Left renal pelvis (tissue), 4 donors: ENCODE measurements at places on chromosomes 3 and 15. TPM values are rescaled to one million over a fixed set of nuclear protein-coding genes. Genes with fewer than 3 reads are reported as not detected.

ARHGEF26 gene
- 13.6 TPM for polyA plus RNA-seq

GRCh38 chr15:46732060-46732459 is 985.2 kb upstream of the SEMA6D start:
- DNase-seq: no peak

GRCh38 chr15:94032571-94032970 is 198.8 kb upstream of the MCTP2 start:
- no peak for DNase-seq

CCDC39 gene
- 3.1 TPM for polyA plus RNA-seq

GRCh38 chr15:54277834-54278233 is 299.6 kb downstream of the UNC13C start:
- no peak for DNase-seq

GOLGA6A gene
- not detected for polyA plus RNA-seq

DNA sequence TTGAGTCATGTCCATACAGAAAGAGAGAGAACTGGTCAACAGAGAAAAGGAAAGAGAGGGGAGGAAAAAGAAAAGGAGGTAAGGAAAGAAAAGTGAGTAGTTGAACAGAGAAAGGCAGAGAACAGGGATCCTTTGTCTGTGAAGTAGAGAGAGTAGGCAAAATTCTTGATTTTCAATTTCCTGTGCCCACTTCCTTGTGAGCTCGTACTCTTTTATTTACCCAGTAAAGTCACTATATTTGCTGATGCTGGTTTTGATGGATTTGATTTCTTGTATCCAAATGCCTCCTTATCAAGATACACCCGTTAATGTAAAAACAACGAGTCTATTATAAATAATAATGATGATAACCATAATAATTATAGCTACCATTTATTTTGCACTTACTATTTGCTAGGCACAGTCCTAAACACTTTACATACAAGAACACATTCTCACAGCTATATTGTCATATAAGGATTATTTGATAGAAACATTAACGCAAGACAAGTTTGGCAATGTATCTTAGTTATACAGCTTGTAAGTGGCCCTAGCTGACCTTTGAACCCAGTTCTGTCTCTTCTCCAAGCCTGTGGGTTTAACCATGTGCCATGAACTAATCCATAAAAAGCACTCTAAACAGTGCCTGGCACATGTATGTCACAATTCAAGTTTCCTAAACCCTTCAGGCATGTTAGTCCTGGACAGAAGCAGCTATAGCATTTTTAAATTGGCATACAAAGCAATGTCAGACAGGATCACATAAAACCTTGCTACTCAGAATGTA is 6.7 kb upstream of the P2RY1 start:
- no peak for DNase-seq

- no peak for DNase-seq
Observed at GRCh38 chr3:161731968-161732367, 235.4 kb downstream of the OTOL1 start.

DNAH12 gene
- 0.70 TPM for polyA plus RNA-seq

GRCh38 chr15:89087161-89087829 is 961 bp upstream of the ABHD2 start:
- DNase-seq: no peak

DNA sequence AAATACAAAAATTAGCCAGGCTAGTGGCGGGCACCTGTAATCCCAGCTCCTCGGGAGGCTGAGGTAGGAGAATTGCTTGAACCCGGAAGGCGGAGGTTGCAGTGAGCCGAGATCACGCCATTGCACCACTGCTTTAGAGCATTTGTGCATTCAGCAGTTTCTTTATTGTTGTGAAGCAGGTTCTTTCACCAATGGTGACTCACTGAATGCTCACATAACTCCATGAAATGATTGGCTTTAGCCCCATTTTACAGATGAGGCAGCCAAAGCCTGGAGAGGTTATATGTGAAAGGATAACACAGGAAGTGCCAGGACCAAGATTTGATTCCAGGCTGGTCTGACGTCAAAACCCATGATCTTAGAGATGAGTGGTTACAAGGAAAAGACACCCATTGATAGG is 195.2 kb downstream of the SLCO3A1 start:
- DNase-seq: no peak

- DNase-seq: no peak
Observed at GRCh38 chr3:150433347-150433746, 25.2 kb downstream of the TSC22D2 start.

DNA sequence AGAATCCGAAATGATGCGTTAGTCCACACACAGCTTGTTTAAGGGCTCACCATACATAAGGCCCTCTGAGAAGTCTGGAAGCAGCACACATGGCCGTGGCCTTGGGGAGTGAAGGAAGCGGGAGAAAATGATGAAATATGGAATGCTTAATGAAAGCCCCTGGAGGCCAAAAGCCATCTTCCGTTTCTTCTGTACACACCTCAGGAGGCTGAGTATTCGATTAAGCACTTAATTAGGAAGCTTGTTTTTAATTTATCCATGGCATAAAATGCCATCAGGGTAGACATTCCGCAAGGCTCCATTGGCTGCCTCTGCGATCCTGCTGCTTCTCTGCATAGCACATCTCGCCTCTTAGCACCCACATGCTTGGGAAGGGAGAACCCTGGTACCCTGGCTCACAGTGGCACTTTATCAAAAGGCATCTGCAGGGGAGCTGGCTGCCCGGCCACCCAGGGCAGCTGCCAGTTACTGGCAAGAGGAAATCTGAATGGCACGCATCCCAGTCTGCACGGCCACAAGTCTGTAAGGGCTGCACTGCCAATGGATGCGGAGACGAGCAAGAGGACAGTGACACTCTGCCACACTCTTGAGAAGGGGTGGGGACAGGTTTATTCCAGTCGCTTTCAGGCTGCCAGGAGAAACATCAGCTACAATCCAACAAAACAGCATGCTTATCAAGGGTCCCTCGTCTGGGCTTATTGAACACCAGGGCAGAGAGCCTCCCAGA is 356.2 kb downstream of the OCA2 start:
- DNase-seq: no peak

DGKG gene
- polyA plus RNA-seq: 0.56 TPM

- no peak for DNase-seq
Observed at GRCh38 chr3:66473181-66473580, 27.6 kb downstream of the LRIG1 start.

DNA sequence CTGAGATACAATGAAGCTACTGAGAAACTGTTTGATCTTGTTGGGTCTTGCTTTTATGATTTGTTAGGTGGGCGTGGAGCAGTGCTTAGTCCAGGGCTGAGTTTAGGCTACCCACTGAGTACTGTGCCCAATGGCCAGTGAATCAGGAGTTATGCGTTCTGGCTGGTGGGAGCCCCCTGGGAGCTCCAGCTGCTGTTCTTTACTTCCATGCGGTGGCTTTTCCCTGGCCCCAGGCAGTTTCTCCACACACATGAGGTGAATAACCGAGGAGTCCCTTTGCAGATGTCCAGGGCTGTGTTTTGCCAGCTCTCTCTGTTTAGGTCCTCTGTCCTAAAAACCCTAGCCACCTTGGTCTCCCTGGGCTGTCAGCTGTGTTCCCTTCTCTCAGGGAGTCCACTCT is 106.5 kb downstream of the KLF13 start:
- no peak for DNase-seq

DNA sequence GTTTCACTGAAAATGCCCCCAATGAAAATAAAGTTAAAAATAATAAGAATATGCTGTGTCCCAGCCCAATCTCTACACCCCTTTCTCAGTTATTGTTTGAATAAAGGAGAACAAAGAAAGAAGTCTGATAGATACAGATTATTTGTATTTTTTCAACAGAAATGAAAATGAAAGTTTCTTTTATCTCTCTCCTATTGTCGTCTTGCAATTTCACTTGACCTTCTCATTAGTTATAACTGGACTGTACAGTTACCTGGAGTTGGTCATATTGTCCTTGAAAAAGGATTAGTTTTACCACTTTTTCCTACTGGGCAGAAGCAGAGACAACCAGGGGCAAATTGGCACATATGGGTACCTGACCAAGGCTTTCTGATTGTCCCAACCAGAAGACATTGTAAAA is 440.0 kb downstream of the PDCD6IP start:
- no peak for DNase-seq

- DNase-seq: no peak
Observed at GRCh38 chr15:100645671-100646070, 43.3 kb downstream of the ASB7 start.

GRCh38 chr3:197847866-197848401 is 56.9 kb downstream of the LRCH3 start:
- DNase-seq: no peak

GRCh38 chr3:161392853-161393252 is 21.5 kb upstream of the SPTSSB start:
- no peak for DNase-seq

- no peak for DNase-seq
Observed at GRCh38 chr15:27767918-27768640, 331.0 kb downstream of the OCA2 start.

DNA sequence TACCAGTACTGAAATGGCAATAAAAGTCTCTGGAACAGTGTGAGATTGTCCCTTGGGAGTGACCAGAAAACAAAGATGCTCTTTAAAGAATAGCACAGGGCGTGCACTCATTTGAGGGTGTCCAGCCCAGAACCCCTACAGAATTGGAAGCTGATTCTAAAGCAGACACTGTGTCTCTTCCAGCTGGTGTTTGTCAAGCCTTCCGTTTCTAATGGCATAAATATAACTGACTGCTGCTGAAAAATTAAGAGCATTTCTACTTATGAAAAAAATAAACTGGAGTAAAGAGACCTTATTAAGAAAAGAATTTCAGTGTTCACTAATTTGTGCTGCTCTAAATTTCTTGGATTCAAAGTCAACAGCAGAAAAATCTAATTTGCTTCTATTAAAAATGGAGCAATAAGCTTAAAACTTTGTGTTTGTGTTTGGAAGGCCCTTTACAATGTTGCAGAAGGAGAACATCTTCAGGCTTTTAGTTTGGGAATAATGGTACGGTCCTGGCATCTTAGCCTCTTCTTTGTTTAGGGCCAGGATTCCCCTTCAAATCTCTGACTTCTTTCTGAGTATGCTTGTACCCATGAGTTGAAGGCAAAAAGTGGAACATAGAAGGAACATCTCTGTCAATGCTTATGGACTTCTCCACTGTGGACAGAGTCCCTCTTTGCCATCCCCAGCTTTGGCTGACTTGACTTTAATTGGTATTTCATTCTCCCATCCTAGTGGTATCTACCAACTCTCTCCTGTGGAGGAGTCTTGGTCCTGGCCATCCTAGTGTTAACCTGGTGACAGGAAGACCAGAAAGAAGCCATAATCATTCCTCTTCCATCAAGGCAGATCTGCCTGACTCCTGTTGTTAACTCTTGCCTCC is 65.9 kb downstream of the THSD4 start:
- no peak for DNase-seq

DNA sequence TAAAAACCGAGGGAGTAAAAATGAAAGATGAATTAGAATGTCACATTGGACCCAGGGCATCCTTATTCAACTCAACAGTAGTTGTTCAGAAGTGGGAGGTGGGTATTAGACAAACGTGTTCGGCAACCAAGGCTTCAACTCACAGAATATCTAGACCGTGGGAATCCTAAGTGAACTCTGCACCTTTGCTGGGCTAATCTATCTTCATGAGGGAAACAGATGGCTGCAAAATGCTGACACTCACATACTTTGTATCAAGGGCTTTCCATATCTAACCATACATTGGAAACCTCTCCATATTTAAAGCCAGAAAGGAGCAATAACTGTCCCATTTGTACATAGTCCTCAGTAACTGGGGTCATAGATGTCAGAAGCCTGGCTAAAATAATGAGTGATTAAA is 20.9 kb downstream of the PLSCR1 start:
- DNase-seq: no peak

FYTTD1 gene
- 128 TPM for polyA plus RNA-seq

NANOGP8 gene
- polyA plus RNA-seq: not detected

DNA sequence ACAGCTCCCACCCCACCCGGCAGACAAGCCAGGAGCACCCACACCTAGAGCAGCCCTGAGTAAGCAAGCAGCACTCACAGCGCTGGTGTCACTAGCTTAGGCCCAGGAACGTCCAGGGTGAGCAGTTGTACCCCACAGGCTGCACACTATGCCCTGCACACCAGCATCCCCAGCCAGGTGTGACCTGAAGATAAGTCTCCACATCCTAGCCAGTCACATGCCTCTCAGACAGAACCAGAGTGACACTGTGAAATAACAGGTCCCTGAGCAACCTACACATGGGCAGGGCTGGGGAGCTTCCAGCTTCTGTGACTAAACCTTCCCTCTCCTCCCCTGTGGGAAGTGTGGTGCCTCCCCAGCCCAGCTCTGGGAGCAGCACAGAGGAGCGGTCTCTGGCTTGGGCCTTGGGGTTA is 253.6 kb downstream of the UACA start:
- DNase-seq: no peak

DNA sequence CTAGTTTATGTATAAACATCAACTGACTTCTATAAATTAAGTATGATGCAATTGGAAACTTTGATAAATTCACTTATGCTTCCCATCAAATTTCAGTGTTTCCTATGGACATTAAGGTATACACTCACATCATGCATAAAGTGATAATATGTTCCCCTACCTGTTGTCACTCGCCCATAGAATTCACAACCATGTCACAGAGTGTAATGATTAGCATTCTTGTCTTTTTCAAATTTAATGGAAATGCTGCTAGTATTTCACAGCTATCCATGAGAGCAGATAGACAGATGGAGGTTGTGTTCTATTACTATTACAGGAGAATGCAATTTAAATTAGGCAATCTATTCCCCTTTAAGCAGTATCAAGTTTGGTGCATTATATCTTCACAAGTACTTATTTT is 984 bp downstream of the PLSCR4 start:
- DNase-seq: no peak

DNA sequence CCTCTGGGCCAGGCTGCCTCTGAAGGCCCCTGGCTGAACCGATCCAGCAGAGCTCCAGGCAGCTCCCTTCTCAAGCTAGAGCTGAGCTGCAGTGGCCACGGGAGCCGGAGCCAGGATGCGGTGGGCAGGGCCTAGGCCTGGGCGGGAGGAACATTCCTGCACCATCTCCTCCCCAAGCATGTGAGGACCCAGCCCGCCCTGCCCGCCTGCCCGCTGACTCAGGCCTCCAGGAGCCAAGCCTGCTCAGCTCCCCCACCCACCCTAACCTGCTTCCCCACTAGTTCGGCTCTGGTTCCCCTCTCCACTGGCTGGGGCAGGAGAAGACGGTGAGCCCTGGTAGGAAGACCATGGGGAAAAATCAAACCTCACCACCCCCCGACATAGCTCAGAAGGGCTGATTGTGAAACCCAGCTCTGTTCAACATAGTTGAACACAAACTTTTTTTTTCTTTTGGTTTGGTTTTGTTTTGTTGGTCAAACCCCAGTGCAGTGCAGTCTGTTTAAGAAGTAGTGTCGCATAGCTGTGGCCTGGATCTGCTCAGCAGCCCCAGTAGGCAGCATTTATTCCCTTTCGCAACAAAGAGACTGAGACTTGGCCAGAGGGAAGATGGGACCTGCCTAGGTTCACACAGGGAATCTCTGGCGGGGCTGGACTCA is 13.5 kb downstream of the SNX33 start:
- DNase-seq: no peak

- no peak for DNase-seq
Observed at GRCh38 chr3:13507247-13507569, 27.1 kb downstream of the HDAC11 start.

DNA sequence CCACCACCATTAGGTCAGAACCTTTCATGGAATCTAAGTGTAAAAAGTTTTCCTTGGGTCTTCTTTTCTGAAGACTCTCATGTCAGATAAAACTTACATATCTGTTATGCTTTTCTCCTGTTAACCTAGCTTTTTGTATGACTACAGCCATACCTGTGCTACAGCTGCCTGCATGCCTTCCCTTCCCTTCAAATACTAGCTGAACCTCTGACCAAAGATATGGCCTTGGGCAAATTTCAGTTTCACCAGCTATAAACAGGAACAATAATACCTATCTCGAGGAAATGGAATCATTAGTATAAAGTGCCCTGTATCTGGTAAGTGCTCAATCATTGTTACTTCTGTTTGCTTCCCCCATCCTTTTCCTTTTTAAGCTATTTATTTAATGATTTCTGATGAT is 25.0 kb downstream of the GLB1 start:
- no peak for DNase-seq

CCR2 gene
- polyA plus RNA-seq: 0.57 TPM
